ENCODE measurements at places on chromosomes 6 and 20.

DNA sequence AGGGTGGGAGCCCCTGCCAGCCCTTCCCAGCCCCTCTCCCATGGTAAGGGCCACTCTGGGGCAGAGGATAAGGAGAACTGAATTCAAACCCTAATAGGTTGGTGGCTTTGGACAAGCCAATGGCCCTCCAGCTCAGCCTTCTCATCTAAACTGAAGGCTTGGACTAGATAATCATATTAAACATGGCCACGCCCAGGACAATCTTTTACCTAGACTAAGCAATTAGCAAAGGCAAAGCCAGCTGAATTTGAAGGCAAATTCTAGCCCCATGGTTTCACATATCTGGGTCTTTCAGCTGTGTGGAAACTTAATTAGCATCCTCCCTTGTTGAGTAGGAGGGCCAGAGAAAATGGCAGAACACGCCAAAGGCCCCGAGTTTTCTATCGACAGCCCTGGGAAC lies 10.7 kb downstream of the SLC22A23 start:
- DNase-seq: no peak

DNA sequence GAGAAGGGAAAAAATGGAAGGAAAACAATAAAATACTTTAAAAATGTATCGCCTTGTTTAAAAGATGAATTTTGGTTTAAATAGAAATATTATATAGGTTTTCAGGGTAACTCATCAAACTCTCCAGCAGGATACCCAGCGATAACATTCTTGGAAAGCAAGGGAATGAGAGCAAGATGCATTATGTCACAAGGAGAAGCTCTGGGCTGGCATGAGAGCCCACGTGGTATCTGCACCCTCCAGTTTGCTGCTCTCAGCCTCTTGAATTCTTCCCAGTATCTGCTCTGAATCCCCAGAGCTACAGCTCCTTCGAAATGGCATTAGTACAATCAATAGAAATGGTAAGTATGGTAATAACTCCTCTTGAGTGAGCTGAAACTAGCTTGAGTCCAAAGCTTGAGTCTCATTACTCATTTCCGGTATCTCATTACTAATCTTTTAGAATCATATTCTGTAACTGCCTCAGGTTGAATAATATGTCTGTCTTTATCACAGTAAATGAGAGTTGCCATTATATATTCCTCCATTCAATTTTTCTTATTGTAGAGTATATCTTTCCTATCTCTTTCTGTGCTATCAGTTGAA lies 4.9 kb upstream of the TMEM242 start:
- no peak for DNase-seq

- peak; percentile 64 for DNase-seq
Observed at GRCh38 chr20:22904386-22904785, 130.7 kb upstream of the SSTR4 start.

DNA sequence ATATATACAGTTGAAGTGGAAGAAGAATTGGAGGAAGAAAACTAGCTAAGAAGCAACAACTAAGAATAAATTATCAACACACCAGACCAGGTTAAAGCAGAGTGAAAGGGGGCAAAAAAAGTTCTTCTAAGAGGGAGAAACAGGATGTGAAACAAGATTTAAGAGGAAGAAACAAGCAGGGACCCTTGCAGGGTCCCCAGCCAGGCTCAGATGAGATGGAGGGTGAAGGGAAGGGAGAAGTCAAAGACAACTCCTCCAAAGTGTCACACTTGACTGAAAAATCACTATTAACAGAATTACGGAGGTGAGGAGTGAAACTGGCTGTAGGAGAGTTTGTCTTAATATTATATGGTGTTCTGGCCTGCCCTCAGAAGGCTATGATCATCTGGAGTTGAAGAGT lies 65.4 kb downstream of the MTFR2 start:
- no peak for DNase-seq

- DNase-seq: no peak
Observed at GRCh38 chr6:105824732-105825131, 261.4 kb upstream of the PRDM1 start.

- no peak for DNase-seq
Observed at GRCh38 chr20:8805737-8806442, 263.0 kb upstream of the PLCB4 start.

DNA sequence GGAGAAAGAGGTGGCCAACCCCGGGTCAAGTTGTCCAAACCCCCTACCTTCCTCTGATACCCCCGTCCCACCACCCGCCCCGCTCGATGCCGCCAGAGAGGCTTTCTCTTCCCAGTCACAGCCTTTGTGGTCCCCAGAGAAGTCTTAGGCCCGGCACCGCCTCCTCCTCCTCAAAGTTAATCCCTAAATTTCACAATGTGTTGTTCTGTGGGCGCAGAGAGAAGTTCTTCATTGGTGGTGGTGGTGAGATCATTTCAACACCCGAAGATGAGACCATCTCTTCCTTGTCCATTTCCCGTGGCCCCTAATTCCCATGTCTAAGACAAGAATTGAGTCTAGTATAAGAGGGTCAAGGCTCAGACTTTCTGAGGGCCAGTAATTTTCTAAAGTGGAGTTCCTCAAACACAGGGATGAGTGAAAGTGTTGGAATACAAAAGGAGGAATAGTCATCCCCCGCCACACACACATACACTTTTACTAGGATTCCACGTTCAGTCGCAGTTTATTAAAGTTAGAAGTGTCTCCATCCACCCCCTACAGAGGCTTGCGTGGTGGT lies 10.4 kb downstream of the TRIM31 start:
- peak; percentile 17 for DNase-seq

DNA sequence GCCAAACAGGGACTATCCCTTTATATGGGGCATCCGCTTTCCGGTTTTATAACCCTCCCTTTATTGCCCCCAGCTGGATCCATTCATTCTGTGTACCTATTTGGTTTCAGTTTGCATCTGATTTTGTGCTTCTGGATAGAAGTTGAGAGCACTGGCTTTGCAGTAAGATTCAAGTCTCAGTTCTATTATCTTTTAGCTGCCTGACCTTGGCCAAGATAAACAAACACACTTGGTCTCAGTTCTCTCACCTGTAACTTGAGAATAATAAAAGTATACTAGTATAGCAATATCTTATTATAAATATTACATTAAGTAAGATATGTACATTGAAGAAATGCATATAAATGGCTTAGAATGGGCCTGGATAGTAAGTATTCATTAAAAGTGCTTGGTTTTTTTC lies 182.4 kb upstream of the TSHZ2 start:
- DNase-seq: no peak

DNA sequence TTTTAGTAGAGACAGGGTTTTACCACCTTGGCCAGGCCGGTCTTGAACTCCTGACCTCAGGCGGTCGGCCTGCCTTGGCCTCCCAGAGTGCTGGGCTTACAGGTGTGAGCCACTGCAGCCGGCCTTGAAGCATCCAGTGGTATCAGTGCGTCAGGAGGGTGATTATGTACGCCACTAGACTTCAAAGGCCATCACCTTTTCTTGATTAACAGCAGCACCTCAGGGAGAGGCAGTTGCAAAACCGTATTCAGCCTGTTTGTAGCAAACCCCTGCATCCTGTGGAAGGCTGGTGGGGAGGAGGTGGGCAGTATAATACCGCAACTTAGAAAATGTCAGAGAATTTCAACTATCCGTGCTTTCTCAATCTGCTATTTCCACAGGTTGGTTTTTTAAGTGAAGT lies 27.3 kb upstream of the SHLD1 start:
- DNase-seq: no peak

DNA sequence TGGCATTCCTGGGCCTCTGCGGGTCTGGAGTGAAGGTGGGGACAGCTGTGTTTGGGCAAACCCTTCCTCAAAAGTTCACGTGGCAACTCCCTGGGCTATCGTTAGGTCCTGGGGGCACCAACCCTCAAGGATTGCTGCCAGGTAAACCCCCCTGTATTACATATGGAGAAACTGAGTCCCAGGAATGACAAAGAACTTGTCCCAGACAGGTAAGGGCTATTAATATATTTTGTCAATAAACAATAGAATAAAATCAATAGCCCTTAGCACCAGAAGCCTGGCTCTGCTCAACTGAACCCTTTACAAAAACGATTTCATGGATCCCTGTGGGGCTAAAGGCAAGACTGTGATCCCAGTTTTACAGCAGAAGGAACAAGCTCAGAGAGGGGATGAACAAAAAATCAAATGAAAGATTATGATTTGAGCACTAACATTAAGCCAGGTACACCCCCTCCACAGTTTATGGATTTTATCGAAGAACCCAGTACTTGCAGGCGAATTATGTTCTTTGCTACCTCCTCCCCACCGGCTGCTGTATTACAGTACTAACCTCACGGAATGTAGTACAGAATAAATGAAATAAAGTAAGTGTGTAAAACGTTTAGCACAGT lies 2.7 kb downstream of the ID1 start:
- no peak for DNase-seq

DNA sequence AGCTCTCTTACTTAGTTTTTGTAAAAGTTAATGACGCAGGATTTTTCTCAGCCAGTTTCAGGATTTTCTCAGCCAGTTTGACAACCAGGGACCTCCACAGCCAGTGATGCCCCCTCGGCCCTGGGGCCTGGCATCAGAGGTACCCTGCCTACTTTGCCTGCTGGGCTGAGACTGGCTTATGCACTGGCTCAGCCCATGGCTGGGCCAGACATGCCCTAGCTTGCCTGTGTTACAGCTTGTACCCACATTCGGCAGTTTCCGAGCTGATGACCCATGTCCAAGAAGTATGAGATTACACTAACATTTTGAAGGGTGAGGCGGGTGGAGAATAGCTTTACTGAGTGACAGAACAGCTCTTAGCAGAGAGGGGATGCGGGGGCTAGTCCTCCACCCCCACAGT lies 406.1 kb upstream of the HSF2 start:
- no peak for DNase-seq

- peak; percentile 85 for DNase-seq
Observed at GRCh38 chr6:3797231-3798054, 45.9 kb upstream of the PXDC1 start.

GRCh38 chr6:37891072-37891471 lies 71.5 kb downstream of the ZFAND3 start:
- DNase-seq: no peak

DNA sequence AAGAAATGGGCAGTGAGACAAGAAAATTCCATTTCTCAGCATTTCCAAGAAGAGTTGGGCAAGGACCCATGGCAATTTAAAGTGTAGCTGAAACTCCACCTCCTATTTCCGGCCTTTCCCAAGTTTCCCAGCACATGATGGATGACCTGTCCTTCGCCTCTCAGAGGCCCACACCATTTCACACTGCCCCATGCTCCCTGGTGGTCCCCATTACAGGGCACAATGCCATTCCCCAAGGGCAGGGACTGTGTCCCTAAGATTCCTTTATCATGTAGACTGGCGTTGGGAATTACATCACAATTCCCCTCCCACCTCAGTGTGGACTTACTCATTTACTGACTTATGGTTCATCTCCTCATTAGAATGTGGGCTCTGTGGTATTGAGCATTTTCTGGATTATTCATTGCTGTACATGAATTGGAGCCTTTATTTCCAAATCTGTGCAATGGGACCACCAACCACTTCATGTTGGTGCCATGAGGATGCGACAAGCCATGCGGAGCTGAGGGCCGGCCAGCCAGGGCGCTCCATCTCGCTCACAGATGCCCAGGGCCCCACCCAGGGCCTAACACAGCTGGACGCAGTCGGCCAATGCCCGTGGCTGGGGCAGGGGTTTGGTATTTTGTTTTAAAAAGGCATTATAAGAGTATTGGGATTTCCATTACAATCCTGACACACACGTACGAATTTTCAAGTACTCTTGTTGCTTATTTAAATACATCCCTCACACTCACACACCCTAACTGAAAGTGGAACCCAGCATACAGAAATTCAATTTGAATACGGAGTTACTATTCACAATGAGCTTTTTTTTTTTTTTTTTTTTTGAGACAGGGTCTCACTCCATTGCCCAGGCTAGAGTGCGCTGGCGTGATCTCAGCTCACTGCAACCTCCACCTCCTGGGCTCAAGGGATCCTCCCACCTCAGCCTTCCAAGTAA lies 5.4 kb downstream of the ACSS1 start:
- DNase-seq: no peak

DNA sequence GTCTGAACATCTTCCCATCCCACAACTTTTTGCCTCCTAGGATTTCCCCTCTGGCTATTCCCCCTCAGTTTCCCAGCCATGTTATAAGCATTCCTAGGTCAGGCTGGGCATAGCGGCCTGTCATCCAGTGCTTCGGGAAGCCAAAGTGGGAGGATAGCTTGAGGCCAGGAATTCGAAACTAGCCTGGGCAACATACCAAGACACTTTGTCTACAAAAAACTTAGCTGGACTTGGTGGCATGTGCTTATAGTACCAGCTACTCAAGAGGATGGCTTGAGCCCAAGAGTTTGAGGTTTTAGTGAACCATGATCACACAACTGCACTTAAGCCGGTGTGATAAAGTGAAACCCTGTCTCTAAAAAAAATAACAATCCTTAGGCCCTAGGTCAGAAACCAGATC lies 447.4 kb downstream of the KIF16B start:
- DNase-seq: no peak

DNA sequence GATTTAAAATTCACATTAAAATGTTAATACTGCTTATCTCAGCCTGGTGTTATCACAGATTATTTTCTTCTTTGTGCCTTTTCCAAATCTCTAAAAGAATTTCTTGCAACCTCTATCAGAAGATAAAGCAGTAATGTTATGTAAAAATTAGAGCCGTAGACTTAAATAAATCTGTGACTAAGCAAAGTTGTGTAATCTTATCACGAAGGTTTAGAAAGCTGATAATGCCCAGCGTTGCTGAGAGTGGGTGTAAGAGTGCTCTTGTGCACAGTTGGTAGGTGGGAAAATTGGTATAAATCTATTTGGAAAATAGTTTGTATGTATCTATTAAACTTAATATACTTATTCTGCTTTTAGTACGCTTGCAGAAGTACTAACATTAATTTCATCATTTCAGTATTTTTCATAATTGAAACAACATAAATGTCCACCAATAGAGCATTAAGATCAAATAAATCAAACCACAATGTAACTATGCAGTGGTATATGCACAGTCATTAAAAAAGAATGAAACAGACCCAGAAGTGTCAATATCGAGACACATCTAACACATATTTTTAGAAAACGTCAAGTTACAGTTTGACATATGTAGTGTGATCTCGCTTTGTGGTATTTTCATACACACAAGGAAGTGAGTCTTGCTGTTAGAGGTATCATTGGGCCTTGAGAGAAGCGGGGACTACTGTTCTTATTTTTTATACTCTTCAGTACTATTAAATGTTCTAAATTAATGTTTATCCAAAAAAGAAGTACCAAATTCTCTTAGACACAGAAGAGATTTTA lies 54.4 kb upstream of the PBOV1 start:
- DNase-seq: no peak
